Adipocyte (in vitro differentiated cells): ENCODE measurements at places on chromosomes 5 and 9.

DNA sequence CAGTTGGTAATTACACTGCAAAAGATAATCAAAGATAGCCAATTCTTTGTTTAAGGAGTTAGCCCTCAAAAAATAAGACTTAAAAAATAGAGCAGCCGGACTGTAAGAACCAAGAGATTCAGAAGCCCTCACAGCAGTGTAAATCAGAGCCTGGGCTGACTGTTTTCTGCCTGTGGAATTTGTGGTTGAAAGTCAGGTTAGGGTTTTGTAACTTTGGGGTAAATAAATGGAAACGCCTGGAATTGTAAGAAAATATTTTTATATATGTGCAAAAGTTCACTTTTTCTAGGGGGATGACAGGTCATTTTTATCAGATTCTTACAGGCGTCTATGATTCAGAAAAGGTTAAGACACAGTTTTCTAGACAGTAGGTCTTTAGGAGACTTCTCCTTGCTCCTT is 35.6 kb downstream of the KLHL3 start:
- peak; percentile 19 for DNase-seq

- DNase-seq: no peak
Observed at GRCh38 chr5:148790545-148791333, 35.7 kb upstream of the ADRB2 start.

- no peak for DNase-seq
Observed at GRCh38 chr5:72937517-72938061, 18.3 kb upstream of the FCHO2 start.

GRCh38 chr5:72511774-72512592 is 4.8 kb upstream of the ZNF366 start:
- no peak for DNase-seq

DNA sequence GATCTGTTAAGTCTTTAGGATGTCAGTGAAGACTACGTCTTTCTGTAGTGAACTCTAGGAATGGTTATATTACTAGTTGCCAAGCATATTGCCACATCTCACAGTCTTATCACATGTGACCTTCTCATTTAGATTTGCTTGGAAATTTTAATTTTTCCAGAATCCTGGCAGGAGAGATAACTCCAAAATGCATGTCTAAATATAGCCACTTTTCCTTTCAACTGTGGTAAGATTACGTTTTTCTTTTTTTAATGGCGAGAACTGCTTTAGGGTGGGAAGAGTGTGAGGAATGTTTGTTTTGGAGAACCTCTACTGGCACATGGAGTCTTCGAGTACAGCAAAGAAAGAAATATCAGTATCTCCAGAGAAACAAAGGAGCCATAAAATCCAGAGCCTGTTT is 91.7 kb upstream of the ADAMTSL1 start:
- no peak for DNase-seq

DNA sequence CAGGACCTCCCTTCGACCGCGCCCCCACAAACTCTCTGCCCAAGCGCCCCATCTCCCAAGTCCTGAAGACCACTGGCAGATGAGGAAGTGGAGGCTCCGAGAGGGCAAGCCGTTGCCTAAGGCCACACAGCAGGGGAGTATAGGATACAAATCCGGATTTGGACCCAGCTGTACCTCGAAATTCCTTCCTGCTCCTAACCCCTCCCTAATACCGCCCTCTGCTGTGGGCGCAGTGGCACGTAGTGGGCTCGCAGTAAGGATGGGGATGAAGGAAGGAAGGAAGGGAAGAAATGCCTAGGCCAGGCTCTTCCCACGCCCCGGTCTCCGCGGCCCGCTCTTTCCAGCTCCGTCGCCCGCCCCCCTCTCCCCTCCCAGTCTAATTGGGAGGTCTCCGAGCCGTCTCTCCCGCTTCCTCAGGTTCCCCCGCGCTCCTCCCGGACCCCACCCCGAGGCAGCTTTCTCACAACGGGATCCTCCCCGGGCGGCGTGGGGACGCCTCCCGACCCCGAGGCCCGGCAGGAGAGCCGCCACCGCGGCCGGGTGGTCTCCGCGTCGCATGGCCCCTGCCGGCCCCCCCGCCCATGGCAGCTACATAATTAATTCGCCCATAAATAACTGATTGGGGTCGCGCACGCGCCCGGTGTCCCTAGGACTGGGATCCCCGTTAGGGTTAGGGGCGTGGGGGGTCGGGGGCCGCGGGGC is 138.9 kb downstream of the C9orf50 start:
- peak; percentile 64 for DNase-seq

GRCh38 chr5:124748687-124749594 is 2.5 kb upstream of the ZNF608 start:
- DNase-seq: peak; percentile 88

- no peak for DNase-seq
Observed at GRCh38 chr9:91882627-91883026, 67.4 kb downstream of the ROR2 start.

- no peak for DNase-seq
Observed at GRCh38 chr9:129442803-129443511, 177.9 kb downstream of the C9orf50 start.

GRCh38 chr5:135243556-135244285 is 155.3 kb downstream of the MACROH2A1 start:
- no peak for DNase-seq

- peak; percentile 75 for DNase-seq
Observed at GRCh38 chr9:127853312-127854183, 910 bp downstream of the ENG start.

DNA sequence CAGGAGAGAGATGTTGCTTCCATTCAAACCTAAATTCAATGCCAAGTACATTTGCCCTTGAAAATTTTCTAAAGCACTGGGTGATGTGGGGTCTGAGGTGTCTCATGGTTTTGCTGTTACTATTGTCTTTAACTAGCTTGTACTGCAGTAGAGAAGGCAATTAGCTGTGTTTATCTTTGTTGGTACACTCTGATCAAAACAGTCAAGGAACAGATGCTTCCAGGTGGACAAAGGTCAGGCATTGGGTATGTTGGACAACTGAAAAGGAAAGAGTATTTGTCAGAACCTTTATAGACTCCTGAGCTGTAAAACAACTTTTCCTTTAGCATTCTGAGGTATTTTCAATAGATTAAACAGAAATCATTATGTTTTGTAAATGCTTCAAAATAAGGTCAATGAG is 2228.7 kb upstream of the WWC1 start:
- DNase-seq: no peak

DNA sequence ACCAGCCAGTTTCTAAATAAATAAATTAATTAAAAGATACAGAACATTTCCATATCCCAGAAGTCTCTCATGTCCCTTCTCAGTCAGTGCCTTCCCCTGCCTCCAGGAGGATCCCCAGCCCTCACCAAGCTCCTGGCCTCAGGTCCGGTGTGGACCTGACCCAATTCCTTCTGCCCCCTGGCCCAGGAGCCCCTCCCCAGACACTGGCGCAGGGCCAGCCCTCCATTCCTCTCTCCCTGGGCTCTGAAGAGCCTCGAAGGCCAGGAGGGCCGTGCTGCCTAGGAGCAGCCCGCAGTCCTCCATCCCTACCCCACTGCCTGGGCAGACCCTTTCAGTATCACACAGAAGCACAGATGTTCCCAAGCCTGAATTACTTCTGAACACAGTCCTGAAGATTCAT is 61.8 kb upstream of the BARHL1 start:
- no peak for DNase-seq

GRCh38 chr5:150085191-150085912 is 1.0 kb downstream of the CSF1R start:
- no peak for DNase-seq

DNA sequence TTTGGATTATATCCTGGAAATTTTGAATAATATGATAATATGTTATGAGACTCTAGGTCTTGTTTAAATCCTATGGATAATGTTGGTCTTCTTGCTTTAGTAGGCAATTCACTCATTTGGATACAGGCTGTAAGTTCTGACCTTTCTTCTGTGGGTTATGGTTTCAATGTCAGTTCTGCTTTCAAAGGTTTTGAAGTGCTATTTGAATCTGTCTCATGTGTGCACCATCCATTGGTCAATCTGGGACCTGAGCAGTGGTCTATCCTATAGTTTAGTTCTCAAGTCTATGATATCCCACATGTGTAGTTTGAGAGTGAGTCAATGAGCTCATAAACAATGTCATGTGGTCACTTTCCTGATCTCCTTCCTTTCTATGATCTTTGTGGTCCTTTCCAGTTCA is 94.4 kb downstream of the RMI1 start:
- DNase-seq: no peak

- peak; percentile 4 for DNase-seq
Observed at GRCh38 chr9:86039991-86040860, 59.1 kb downstream of the GOLM1 start.
